Right renal pelvis (tissue), 4 donors: ENCODE measurements at places on chromosomes 2 and 18.

DNA sequence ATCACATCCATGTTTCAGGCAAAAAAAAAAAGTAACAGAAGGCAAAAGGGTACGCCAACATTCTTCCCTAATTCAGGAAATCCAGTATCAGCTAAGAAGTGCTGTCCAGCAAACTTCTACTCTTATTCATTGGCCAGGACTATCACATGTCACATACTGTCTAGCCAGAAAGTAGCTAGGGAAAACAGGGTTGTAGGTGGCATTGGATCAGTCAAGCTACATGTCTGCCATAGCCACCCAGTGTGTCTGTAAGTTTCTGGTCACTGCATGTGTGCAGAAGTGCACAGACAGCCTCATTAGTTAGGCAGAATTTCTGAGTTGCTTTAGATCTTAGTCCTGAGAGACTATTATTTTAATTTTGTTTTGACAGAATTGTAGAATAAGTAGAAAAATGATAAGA lies 465.3 kb upstream of the NRP2 start:
- no peak for DNase-seq

DNA sequence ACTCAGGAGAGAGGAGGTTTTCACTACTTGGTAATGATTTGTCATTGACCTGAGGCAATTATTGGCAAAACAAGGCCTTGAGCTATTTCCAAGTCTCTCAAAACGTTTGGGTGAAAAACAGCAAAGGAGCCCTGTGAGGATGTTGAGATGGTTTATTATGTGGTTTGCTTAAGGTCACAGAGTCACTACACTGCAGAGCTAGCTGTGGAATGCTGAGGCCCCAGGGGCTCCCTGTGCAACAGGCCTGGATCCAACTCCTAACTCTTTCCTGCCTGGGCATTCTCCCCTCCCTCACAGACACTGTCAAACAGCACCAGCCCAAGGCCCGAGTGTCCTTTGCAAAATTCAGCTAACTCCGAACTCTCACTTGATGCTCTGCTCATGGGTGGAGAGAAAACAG lies 754.6 kb upstream of the SOX11 start:
- DNase-seq: no peak

GRCh38 chr18:63758615-63759240 lies 16.5 kb upstream of the SERPINB7 start:
- no peak for DNase-seq

GRCh38 chr2:220528180-220528675 lies 900.8 kb downstream of the SLC4A3 start:
- DNase-seq: no peak

GRCh38 chr2:132621131-132621875 lies 48.7 kb downstream of the LYPD1 start:
- DNase-seq: no peak

DNA sequence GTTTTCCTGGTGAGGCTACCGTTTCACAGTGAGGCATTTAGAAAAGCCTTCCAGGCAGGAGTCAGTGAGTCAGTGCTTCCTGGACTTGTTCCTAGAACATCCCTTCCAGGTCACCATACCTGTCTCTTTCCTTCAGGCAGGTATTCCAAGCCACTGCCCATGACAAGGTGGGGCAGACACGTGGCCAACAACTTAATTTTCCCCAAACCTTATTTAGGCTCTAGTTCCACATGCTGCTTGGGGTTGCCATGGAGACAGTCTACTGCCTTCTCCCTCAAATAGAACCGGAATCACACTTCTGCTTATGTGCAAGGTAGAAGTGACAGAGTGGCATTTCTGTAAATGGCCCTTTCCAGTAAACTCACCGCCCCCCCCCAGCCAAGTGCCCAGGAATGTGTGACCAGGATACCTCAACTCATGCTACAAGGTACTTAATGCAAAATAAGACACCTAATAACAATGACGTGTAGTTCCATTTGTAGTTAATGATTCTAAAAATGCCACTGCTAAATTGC lies 258.3 kb downstream of the PRKCE start:
- DNase-seq: no peak

- no peak for DNase-seq
Measured at GRCh38 chr2:216633616-216634369, 573 bp downstream of the IGFBP2 start.
